ENCODE measurements at places on chromosomes 16 and 17.

DNA sequence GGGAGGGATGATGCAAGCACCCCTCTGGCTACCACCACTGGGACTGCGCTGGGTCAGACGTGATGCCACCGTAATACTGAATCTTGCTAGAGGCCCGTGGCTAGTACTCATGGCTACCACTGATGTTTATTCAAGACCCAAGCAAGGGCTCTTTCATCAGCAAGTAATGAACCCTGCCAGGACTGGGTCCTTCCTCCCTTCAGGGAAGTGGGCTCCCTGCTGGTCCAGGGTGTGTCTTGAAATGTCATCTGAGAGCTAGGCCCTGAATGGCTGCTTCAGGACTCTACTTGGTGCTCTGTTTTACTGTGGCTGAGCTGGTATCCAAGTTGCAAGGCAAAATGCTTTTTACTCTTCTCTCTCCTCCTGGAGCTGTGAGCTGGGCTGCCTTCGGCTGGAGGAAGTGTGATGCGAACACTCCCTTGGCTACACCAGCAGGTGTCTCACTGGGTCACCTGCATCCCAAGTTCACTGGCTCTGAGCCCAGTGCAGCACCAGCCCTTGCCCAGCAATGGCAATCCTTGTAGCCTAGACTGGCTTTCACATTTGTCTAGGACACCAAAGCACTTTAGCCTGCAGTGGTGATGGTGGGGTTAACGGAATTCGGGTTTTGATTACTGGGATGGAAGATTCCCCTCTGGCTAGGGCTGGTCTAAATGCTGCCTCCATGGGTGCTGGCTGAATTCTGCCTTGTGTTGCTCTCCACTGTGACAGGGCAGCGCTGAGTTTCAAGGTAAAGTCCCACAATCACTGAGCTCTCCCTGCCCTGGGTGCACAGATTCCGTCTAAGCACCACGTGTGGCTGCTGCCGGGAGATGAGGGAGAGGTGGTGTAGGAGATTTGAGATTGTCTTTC is 98.6 kb downstream of the USP22 start:
- peak; percentile 11 for DNase-seq

GRCh38 chr17:69286257-69286656 is 40.7 kb downstream of the ABCA5 start:
- DNase-seq = no peak

- no peak for DNase-seq
Observed at GRCh38 chr17:15377200-15377599, 35.8 kb upstream of the TEKT3 start.

- peak; percentile 81 for DNase-seq
Observed at GRCh38 chr17:57892146-57892819, 42.4 kb upstream of the MRPS23 start.

GRCh38 chr16:81942007-81942601 is 69.2 kb downstream of the SDR42E1 start:
- no peak for DNase-seq

DNA sequence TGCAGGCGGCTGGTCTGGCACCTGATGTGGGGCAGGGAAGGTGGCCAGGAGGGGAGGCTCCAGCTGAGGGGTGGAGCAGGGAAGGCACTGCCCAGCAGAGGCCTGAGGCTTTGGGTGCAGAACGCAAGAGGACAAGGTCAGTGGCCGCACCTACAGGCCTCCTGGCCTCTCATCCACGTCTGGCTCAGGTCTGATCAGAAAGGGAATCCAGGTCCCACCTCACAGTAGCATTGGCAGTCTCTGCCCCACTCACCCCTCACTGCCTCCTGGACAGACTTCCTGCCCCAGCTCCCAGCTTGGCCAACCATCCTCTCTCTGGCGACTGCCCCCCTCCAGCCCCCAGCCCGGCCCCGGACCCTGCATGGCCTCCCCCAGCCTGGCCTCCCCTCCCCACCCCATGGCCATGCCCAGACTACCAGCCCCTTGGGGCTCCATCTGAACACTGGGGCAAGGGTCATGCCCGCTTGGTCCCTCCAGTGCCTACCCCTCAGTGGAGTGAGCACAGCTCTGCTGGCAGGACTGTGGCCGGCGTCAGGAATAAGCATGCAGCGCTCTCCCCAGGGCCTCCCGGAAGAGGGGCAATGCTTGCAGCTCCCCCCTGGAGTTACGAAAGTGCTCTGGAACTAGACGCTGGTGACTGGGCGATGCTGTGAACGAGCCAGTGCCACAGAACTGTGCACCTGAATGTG is 4.6 kb downstream of the UTS2R start:
- DNase-seq = no peak

- DNase-seq = peak; percentile 72
Observed at GRCh38 chr16:84514874-84515835, 10.7 kb upstream of the MEAK7 start.

- peak; percentile 48 for DNase-seq
Observed at GRCh38 chr17:42163113-42163512, 8.3 kb upstream of the RAB5C start.

GRCh38 chr17:28712032-28712704 is 480 bp upstream of the PROCA1 start:
- peak; percentile 72 for DNase-seq

GRCh38 chr16:1763521-1764511 is 7.5 kb downstream of the NME3 start:
- DNase-seq = no peak
